ENCODE measurements at places on chromosomes 4 and X.
A peak's percentile ranks its signal among the peaks of the same experiment; 100 is the strongest.

GRCh38 chrX:140346729-140347128, 158.1 kb downstream of the SOX3 start:
- no peak for DNase-seq

DNA sequence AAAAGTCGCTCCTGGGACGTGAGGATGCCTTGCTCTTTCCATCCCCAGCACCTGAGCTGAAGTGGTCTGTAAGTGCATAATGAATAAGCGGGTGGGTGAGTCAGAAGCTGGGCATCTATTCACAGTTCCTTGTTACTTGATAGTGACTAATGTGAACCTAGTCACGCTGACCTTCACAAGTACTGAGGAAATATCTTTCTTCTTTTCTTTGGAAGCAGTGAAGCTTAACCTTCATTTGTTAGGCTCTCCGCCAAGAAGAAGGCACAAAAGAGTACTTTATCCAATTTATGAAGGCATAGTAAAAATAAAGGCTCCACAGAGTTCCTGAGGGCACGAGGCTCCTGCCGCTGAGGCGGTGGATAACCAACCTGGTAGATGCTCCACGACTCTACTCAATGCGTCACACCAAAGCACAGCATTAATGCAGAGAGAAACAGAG, 475.7 kb upstream of the SLIT2 start:
- DNase-seq = peak; percentile 88

- no peak for DNase-seq
These were observed 6.4 kb downstream of the TRIML1 start for GRCh38 chr4:188145601-188146000.

DNA sequence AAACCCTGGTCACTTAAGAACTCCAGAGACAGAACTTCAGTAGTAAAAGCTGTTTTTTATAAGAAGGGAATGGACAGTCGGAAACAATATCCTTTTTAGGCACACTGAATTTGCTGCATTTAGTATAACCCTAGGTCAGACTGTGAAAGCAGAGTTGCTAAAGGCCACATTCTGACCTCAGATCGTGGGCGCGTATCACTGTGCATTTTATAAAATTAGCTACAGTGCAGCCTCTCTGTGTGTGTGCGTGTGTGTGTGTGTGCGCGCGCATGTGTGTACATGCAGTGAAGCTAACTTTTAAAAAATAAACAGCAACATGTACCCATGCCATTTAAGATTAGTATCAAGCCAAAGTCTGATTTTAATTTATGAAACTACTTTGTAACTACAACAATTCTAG, 8.0 kb downstream of the ZNF827 start:
- DNase-seq = no peak

DNA sequence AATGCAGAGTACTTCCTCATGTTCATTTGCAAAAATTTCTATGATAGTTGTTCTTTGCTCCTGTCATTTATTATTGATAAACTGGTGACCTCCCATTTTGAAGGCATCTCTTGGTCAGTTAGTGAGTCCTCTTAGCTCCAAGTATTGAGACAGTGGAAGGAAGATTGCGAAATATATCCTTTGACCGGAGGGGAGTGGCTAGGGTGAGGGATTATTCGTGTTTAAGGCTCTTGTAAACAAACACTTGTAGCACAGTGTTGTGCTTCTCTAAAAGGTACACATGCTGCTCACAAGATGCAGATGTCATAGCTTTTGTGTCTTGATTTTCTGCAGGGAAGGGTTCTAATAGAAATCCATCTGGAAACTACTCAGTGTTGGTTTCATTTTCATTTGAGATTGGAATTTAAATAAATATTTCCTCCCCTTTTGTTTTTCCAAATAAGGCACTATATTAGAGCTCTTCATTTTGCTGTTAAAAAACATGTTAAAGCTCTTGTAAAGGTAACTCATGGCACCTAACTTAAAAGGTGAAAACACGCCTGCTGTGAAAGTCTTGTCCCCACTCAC, 21.8 kb downstream of the TXLNG start:
- peak; percentile 6 for DNase-seq

- DNase-seq = no peak
These were observed 28.4 kb upstream of the WDR1 start for GRCh38 chr4:10144966-10145365.

DNA sequence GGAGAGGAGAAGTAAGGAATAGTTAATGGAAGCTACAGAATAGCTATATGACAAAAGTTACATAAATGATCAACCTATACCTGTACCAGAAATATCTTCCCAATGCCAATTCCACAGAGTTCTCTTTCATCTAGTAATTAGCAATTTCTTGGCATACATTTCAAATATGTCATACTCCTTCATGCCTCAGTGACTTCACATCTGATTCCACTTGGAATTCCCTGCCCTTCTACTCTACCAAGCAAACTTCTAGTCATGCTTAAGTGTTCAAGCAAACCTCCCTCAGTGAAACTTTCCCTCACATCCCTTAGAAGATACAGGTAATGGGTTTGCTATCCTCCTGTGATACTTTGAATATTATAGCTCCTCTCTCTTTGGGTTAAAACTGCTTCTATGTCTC, 127.1 kb downstream of the KLHL13 start:
- no peak for DNase-seq

GRCh38 chr4:176774852-176775251, 17.9 kb downstream of the VEGFC start:
- DNase-seq = peak; percentile 26

DNA sequence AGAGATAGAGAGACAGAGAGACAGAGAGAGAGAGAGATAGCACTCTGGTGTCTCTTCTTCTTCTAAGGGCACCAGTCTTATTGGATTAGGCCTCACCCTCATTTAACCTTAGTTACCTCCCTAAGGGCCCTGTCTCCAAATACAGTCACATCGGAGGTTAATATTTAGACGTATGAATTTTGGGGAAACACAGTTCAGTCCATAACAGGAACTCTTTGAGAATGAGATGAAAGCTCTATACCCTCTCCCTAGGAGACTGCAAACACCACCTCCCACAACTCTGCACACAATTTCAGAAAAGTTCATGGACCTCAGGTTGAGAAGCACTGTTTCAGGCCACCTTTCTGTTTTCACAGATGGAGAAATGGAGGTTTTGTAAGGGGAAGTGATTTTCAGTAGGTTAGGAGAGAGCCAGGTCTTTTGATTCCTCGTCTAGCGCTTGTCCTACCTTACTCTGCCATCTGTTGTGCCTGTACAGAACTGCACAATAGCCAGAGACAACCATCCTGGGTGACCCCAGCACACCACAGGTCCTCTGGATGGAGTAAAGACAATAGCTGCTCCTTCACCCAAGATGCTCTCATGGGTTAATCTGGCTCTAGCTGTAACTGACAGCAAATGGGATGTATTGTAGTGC, 16.9 kb upstream of the LOC101059915 start:
- DNase-seq = no peak

- peak; percentile 25 for DNase-seq
These were observed 681 bp downstream of the EXOC1 start for GRCh38 chr4:55854129-55854528.

GRCh38 chr4:104025251-104025650, 305.5 kb upstream of the TACR3 start:
- no peak for DNase-seq

DNA sequence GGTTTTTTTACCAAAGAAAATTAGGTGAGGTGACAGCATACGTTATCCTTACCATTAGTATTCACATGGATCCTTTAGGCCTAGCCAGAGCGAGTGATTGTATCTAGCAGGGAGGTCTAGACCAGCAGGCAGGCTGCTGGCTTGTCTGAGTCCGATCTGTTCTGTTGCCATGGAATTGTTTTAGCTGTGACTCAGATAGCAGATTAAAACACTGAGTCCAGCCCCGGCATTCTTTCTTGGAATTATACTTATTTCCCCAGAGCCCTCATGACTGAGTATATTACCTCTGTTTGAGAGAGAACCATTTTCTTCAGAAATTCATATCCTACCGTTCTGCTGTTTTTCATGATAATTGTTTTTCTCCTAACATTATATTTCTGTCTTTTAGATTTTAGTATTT, 37.4 kb downstream of the OCRL start:
- no peak for DNase-seq

GRCh38 chrX:81202456-81202819, 536 bp downstream of the SH3BGRL start:
- no peak for DNase-seq

- DNase-seq = no peak
These were observed at the start of gene EDA2R for GRCh38 chrX:66638591-66639500. Gene EDA2R (minus strand): TSS chrX:66639078. CDS start chrX:66616020, 23,058 bp downstream.

DNA sequence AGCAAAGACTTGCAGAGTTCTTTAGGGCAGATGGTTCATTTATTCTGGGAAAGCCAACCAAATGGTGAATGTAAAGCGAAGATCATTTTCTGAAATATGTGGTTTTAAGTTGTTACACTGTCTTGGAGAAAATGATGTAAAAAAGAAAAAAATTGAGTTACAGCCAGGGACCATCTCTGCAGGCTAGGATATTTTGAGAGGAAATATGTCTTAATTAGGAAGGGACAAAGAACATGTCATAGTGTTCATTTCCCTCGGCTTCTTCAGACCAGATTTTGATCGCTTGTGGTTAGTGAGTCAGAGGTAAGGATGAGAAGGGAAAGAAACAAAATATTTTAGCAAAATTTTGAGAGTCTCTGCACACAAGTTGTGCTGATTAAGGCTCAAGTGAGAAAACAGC, 59.0 kb upstream of the C1QTNF7 start:
- DNase-seq = no peak

DNA sequence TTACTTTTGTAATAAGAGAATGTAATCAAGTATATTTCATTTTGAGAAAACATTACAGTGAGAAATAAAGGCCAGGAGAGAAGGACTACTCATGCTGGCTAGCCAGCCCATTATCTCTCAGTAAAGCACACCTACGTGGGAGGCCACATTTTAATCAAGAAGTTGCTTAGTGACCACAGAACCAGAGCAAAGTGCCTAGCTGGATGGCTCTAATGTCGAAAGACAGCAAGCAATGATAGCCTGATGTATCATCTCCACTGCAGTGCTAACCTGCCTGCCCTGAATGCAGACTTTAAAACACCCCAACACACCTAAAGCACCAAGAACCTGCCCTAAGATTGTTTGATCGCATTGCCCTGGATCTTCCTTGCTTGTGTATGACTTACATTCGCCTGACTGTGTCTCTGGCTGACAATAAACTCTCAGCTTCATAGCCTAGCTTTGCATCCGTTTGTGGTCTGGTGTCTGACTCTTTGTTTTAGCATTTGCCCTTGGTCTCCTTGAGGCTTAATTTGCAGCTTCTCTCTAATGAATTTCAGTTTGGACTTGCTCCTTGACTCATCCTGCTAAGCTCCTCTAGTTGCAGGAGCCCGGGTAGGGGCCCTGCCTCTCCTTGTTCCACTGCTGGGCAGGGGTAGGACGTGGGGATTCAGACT, 31.4 kb upstream of the SOWAHD start:
- no peak for DNase-seq

DNA sequence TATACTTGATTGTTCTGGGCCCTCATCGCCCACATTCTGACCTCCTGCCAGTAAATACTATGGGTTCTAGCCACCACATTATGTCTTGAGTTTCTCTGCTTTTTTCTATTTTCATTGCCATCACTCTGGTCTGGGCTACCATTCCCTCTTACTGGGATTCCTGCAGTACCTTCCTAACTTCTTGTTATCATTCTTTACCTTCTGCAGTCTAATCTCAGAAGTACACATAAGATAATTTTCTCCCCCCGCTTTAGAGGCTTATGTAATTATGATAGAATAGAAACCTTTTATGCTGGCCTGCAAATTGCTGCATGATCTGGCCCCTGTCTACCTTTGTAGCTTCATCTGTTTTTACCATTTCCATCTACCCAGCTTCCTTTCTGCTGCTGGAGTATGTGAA, 19.2 kb downstream of the STIM2 start:
- DNase-seq = no peak

- peak; percentile 79 for DNase-seq
These were observed 105.7 kb upstream of the PDLIM3 start for GRCh38 chr4:185640811-185641675.

GRCh38 chr4:37160653-37161052, 83.9 kb upstream of the NWD2 start:
- no peak for DNase-seq

DNA sequence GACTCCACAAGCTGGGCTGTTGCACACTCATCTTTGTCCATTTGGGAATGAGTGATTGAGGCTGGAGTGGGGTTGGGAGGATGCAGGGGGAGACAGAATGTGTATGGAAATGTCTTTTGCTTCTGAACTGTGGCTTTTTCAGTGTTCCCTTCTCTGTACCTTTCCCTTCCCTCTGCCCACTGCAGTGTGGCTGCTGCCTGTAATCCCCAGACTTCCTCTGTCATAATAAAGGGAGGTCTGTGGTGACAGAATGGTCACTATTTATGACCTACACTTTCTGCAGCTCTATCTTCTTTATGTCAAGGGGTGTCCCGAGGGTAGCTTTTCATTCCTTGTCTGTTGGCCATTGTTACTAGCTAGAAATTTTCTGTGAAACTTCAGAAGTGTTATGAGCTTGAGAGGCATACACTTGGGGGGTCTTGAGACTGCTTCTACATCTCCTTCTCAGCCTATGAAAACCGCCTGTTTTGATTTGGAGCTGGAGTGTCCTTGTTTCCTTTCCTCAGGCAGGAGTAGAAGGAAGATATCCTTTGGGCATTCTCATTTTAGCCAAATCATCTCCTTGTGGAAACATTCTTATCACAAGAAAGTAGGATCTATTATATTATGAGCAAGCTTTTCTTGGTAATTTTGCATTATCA, 63.0 kb downstream of the ANK2 start:
- no peak for DNase-seq

GRCh38 chr4:177220376-177220775, 89.3 kb upstream of the NEIL3 start:
- DNase-seq = no peak

GRCh38 chr4:173288698-173289352, 45.3 kb downstream of the HMGB2 start:
- DNase-seq = no peak

DNA sequence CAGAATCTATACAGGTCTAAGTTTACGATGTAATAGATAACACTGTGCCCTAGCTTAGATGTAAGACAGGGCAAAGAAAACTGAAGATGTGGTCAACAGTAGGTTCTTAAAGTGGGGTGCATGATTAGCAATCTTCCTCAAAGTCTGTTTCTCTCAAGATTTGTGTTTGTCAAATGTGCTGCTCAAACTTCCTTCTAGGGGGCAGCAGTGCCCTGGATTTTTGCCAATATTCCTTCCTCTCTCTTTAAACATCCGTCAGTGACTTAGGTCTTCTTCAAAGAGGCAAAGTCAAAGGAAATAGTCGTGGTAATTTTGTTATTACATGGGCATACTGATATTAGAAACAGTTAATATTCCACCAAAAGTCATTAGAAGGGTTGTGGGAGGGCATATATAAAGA, 4.2 kb upstream of the PDHA2 start:
- no peak for DNase-seq

GRCh38 chrX:118152721-118153120, 36.1 kb upstream of the KLHL13 start:
- DNase-seq = no peak

DNA sequence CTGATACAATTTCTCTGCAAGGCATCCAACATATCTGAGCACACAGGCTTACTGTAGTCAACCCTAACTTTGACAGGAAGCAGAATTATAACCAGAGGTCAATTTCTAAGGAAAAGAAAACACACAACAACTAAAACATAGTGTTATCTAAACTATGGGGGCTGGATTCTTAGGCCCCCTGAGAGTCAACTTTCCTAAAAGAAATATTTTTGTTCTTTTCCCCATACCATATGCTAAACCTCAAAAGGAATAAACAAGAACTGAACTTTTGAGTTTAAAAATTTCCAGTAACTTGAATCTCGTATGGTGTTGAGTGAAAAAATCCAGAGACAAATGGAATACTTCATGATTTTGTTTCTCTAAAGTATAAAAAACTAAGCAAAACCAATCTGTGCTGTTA, 42.9 kb downstream of the ATXN3L start:
- no peak for DNase-seq

Data from dermis microvascular lymphatic vessel endothelial cell (primary cell).